Stimulated activated CD8-positive, alpha-beta memory T cell treated with anti-CD3 and anti-CD28 coated beads, Interleukin-15, amount 100 ng/mL, for 1 hour (primary cell): ENCODE measurements at places on chromosomes 2 and 18.

DNA sequence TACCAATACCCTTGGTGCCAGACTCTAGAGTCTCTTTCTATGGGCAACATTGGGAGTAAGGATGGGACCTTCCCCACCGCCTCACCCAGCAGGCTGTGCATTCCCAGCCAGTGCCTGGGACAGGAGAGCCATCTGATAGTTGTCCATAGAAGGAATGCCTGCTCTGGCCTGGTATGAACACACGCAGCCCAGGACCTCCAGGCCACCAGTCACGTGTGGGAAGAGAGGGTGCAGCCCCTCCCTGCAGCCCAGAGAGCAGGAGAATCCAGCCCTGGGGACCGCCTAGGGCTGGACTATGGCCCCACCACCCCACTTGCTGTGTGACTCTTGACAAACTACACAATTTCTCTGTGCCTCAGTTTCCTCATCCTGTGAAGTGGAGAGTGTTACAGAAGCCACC lies 52.5 kb upstream of the ID2 start:
- no peak for DNase-seq

DNA sequence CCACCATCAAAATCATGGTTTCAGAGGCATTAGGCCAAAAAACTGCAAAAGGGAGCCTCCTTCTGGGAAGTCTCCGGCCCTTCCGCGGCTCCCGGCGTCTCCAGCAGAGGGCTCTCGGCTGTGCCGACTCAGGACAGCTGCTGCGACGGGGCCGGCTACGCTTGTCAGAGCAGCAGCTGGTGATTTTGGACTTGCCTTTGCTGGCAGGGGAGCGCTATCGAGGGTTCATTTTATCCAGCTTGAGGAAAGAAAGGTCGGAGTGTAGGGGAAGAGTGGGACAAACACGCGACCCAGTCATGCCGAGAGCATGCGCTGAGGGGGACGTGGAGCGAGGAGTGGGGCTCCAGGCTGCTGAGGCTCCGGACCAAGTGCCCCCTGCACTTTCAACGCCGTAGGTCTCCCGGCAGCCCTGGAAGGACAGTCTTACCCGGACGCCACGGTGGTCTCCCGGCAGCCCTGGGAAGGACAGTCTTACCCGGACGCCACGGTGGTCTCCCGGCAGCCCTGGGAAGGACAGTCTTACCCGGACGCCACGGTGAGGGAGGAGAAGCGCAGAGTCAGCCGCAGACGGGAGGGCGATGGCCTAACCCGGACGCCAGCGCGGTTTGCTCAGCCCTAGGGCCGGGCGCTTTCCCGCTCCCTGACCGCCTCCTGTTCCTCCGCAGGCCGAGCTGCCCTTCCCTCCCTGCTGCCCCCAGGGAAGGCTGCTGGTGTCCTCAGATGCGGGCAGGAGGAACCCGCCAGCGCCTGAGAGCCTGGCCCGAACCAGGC lies 21.7 kb downstream of the DDX18 start:
- DNase-seq: peak; percentile 20

- no peak for DNase-seq
Observed at GRCh38 chr2:240815761-240816583, 4.0 kb downstream of the KIF1A start.

GRCh38 chr2:120735746-120736170 lies at the start of gene GLI2:
TSS of gene GLI2 (plus strand) at chr2:120735868. CDS start at chr2:120797321, 61,453 bp downstream.
- no peak for DNase-seq

DNA sequence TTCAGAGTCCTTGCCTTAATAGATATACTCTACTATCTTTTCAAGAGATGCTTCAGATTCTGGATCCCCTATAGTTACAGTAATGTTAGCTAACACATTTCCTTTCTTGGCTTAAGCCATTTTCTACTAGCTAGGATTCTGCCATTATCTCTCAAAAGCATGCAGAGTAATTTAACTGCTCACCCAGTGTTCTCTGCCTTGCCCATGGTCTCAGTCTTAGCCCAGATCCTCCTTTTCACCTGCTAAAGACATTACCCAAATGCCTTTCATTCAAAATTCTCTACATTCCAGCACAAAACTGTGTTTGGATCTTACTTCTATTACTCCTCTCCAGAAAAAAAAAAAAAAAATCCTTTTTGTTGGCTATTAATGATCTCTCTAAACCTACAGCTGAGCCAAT lies 474.2 kb upstream of the LRRTM1 start:
- DNase-seq: no peak

DNA sequence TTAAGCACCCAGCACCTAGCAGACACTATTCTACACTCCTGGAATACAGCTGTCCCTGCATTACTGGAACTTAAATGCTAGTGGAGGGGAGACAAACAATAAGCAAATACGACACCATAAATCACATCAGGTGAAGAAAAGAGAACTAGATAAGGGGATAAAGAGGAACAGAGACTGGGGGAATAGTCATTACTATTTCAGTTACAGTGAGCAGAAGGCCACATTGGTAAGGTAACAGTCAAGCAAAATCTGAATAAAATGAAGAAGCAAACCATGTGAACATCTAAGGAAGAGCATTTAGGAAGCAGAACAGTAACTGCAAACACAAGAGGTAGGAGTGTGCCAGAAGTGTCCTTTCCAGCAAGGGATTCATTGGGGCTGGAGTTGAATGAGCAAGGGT lies 77.0 kb upstream of the PTPRM start:
- DNase-seq: no peak

- no peak for DNase-seq
Observed at GRCh38 chr2:104749856-104750460, 104.0 kb upstream of the POU3F3 start.

DNA sequence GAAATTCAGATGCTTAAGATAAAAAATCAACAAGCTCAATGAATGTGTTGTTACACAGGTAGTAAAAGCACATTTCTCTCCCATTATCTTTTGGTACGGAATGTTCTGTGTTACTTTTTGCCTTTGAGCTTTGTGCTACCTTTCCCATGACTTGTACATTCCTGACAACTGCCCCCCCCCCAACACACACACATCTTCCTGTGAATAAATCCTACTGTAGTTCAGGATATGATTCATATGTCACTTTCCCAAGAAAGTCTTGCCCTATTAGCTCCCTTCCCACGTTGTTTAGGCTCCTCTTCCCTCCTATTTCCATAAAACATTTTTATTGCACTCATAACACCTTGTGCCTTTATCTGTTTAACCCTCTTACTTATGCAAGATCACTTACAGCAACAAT lies 442.6 kb upstream of the LRATD1 start:
- DNase-seq: no peak

DNA sequence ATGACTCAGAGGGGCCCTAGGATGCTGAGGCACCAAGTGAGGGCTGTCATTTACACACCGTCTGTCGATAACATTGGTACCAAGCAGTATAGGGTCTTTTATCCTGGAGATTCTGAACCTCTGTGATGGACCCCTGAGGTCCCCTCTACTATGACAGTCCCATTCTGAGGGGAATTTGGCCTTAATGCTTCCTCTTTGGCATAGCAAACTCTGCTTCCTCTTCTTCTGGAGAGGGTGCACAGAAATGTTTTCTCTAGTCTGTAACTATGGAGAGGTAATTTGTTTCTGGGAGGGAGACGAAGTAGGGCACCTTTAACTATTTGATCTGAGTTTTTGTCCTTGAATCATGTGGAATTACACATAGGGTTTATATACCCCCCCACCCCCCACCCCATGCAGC lies 44.8 kb downstream of the INPP4A start:
- no peak for DNase-seq

- no peak for DNase-seq
Observed at GRCh38 chr2:213443921-213444320, 159.7 kb downstream of the SPAG16 start.

DNA sequence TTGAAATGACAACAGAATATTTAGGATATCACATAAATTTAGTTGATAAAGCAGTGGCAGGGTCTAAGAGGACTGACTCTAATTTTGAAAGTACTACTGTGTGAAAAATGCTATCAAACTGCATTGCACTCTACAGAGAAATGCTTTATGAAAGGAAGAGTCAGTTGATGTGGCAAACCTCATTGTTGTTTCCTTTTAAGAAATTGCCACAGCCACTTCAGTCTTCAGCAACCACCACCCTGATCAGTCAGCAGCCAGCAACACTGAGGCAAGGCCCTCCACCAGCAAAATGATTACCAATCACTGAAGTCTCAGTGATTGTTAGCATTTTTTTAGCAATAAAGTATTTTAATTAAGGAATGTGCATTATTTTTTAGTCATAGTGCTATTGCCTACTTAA lies 488.7 kb upstream of the SLC39A10 start:
- DNase-seq: no peak

- DNase-seq: no peak
Observed at GRCh38 chr18:60070631-60071030, 170.8 kb downstream of the PMAIP1 start.

DNA sequence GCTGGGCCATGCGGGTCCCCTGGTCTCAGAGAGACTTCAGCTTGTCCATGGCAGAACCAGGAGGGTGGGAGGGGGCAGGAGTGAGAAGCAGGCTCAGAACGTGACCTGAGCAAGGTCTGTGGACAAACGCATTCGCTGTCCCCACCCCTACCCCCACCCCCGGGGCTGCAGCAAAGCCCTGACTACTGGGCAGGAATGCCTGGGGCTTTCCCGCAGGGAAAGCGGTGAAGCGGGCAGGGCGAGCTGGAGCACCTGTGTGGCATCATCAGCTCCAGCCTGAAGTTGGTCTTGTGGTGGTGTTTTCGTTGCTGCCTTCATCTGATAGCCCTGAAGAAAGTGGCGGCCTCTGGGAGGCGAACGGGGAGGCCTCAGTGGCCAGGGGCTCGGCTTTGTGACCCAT lies 26.1 kb upstream of the ALKAL2 start:
- no peak for DNase-seq

- no peak for DNase-seq
Observed at GRCh38 chr2:181393472-181393871, 63.7 kb upstream of the ITGA4 start.

GRCh38 chr2:108492364-108492763 lies 41.9 kb upstream of the LIMS1 start:
- no peak for DNase-seq

GRCh38 chr2:229873123-229873581 lies 48.7 kb downstream of the TRIP12 start:
- DNase-seq: no peak

DNA sequence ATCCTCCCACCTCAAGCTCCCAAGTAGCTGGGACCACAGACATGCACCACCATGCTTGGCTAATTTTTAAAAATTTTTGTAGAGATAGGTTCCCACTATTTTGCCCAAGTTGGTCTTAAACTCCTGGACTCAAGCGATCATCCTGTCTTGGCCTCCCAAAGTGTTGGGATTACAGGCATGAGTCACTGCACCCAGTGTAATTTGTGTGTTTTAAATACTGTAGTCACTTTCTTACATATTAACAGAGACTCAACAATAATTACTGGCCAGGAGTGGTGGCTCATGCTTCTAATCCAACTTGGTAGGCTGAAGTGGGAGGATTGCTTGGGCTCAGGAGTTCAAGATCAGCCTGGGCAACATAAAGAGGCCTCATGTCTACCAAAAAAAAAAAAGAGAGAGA lies 293.0 kb downstream of the RDH14 start:
- no peak for DNase-seq

DNA sequence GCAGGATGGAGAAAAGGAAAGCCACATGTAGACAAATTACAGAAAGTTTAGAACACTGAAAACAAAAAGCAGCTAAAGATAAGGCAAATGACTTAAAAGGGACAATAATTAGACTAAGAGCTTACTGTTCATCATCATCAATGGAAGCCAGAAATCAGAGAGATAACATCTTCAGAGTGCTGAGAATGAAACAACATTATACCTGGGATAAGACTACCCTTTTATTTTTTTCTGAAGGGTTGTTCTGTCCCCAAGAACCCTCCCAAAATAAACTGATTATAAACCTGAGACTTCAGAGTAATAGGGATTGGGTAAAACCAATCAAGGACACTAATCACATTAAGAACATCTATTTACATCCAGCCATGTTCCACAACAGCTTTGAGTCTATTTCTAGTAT lies 6.9 kb upstream of the NEDD4L start:
- DNase-seq: no peak

DNA sequence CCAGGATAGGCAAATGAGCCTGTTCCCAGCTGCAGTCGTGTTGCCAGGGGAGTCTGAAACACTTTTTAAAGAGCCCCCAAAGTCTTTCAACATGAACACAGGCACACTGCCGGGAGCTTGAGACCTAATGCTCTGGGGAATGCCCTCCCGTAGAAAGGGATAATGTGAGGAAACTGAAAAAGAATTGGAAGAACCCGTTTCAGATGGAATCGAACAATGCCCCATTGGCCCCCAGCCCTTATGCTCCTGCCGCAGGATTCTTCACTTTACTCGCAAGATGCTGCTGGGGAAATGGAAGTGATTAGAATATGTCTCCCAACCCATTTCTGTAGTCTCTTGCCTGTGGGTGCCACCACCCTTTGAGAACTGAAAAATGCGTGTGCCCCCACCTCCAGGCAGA lies 136.3 kb upstream of the GATA6 start:
- DNase-seq: no peak

DNA sequence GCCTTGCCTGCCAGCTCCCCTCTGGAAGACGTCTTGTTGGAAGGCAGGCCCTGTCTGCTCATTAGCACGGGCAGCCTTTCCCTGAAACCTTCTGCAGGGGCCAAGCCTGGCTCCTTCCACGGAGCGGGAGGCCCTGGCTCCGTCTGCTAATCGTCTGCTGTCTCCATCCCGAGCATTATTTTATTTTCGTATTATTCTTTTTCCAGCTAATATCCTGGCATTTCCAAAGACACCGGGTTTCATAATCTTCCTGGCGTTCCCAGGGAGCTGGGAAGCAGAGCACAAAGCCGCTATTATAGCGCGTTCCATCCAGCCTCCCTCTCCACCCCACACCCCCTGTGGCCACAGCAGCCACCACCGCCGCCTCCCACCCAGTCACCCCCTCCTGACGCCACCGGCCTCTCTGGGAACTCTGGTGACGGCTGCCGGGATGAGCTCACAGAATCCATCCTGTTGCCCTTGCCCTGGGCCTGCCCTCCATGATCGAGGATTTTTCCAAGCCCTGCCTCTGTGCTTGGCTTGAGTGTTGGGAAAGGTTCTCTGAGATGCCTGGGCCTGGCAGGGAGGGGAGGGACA lies 125.5 kb downstream of the DYSF start:
- no peak for DNase-seq

DNA sequence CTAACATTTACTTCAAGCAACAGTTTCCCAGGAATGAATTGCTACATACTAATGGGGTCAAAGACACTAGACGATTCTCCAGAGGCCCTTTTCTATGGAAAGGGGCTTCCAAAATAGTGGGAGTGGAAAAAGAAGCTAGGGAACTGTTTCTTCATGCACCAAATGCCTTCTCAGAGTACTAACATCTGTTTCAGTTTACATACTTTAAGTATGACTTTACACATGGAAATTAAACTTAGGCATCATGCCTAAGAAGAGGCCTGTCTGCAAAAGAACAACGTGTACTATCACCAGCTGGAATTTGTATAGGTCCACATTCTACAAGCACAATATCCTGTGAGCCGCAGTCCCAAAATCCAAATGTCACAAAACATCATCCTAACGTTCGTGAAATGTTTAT lies 29.4 kb upstream of the WDR75 start:
- DNase-seq: no peak
